ENCODE measurements at places on chromosomes 12 and 14.

- peak; percentile 64 for DNase-seq
Observed at GRCh38 chr12:1660304-1661187, 30.3 kb upstream of the ADIPOR2 start.

DNA sequence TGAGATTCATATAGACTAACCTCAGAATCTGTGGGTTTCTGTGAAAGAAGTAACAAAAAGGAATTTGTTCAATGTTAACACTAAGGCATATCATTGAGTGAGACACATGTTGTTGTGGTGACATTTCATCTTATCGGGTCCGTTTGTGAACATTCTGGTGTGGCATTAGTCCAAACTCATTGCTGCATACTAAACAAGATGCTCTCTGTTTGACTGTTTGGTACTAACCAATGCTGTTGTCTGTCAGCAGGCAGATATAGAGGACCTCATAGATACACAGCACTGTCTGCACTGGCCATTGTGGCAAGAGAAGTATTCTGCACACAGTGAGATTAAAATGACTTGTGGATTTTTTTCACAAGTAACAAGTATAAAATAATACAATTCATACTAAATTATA lies 41.2 kb downstream of the SLC25A21 start:
- DNase-seq, result no peak

DNA sequence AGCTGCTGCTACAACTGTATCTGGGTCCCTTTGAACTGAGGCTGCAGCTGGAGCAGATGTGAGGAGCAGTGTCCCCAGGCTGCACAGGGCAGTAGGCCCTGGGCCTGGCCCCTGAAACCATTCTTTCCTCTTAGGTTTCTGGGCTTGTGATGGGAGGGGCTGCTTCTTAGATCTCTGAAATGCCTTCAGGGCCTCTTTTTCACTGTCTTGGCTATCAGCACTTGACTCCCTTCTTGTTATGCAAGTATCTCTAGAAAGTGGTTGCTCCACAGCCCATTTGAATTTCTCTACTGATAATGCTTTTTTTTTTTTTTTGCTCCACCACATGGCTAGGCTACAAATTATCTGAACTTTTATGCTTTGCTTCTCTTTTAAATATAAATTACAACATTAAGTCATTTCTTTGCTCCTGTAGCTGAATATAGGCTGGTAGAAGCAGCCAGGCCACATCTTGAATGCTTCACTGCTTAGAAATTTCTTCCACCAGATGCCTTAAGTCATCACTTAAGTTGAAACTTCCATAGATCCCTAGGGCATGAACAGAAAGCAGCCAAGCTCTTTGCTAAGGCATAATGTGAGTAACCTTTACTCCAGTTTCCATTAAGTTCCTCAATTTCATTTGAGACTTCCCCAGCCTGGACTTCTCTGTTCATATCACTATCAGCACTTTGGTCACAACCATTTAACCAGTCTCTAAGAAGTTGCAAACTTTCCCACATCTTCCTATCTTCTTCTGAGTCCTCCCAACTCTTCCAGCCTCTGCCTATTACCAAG lies 41.1 kb downstream of the ACSM4 start:
- peak; percentile 68 for DNase-seq

DNA sequence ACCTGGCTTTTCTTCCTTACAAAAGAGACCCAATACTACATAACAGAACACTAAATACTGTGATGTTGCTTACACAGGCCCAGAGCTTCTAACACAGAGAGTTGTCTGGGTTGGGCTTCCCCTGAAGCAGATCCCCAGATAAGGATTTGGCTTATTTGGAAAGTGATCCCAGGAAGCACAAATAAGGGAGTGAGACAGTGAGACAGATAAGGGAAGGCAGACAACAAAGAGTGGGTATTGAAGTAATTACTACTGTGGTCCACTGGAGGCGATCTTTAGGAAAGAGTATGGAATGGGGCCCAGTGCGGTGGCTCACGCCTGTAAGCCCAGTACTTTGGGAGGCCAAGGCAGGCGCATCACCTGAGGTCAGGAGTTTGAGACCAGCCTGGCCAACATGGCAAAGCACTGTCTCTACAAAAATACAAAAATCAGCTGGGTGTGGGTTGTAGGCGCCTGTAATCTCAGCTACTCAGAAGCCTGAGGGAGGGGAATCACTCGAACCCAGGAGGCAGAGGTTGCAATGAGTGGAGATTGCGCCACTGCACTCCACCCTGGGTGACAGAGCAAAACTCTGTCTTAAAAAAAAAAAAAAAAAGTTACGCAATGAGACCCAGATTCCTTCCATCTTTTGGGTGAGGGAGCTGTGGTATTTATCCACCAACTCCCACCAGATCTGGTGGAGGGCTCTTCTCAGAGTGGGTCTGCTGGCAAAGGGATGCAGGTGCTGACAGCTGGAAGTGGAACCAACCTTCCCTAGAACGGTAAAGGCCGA lies 10.2 kb upstream of the C12orf43 start:
- DNase-seq, result peak; percentile 74

- no peak for DNase-seq
Observed at GRCh38 chr12:44157359-44157758, 321.5 kb downstream of the TMEM117 start.

GRCh38 chr14:92984082-92984788 lies 61.3 kb downstream of the CHGA start:
- DNase-seq, result no peak

- DNase-seq, result no peak
Observed at GRCh38 chr14:38409071-38409705, 153.3 kb upstream of the CLEC14A start.

DNA sequence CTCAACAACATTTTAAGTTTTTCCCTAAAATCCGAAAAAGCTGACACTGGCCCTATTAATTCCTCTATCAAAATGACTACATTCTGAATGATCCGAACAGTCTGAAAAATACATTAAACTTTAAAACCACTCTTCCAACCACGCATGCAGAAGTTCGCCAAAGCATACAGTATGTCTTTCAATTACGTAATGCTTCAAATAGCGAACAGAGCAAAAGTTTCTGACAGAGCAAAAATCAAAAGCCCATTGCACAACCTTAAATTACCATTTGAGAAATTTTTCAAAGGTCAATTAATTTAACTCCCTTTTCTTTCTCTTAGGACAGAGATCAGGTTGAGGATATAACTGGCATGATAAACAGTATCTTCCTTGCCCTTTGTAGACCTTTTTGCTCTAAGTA lies 33.2 kb downstream of the LRIG3 start:
- peak; percentile 10 for DNase-seq

DNA sequence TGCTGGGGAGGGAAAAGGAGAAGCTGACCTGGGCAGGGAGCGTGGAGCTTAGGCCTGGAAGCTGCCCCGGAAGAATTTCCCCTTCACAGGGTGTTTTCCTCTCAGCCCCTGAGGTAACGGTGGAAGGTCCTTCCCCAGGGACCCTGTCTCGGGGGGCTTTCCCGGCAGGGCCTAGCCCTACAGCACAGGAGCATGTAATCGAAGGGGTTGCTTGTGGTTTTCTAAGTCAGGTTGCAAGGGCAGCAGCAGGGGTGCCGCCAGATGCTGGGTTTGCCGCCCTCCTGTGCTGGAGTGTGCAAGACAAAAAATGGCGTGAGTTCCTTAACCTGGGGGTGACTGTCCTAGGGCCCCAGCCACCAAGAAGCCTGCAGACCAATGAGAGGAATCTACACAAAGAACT lies 1.6 kb upstream of the KRT74 start:
- DNase-seq, result no peak

- DNase-seq, result peak; percentile 67
Observed at GRCh38 chr14:60561845-60562746, 53.1 kb downstream of the SIX6 start.

DNA sequence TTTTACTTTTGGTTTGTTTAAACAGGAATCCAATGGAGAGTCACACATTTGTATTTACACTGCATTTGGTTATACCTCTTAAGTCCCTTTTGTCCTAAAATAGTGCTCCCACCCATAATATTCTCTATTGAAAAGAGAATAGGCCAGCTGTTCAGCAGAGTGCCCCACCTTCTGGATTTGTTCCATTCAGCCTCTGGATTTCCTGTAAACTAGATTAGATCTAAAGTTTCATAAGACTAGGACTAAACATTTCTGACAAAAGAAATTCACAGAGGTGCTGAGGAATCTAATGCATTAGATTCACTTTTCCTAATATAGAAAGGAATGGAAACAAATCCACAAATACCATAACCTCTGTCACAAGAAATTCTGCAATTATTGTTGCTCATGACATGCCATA lies 38.1 kb downstream of the GCH1 start:
- no peak for DNase-seq

DNA sequence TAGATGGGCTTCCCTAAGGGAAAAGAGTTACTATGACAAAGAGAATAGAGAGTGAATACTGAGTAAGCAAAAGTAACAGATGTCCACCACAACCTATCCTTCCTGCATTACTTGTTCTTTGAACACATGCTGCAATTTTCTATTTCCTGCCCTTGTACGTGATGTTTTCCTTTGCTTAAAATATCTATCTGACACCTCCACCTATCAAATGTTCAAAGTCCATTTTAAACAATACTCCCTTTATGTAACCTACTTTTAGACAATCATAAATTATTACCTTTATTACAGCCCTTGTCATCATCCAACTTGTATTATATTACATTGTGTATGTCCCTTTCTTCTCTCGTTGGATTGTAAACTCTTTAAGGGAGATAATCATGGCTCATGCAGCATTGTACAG lies 147.2 kb upstream of the DYRK2 start:
- no peak for DNase-seq

DNA sequence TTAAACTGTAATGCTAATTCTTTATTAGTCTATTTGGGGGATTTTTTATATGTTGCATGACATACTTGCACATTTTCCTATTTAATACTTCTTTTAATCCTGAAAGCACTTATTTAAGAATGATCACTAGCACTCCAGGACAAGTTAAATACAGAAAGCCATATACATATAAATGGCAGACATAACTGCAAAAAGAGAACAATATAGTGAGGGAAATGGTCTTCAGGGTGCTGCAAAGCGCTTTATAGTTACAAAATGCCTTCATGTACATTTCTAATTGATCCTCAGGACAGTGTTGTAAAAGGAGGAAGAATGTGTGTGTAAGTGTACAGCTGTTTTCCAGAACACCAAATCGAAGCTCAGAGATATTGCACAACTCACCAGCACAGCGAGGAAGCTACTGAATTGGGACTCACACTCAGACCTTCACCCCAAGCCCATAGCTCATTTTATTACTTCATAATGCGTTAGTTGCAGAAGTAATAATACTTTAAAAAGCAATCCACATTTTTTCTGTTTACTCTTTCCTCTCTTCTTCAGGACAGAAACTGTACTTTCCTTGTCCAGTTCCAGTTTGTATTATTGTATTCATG lies 428.2 kb downstream of the RAD51B start:
- DNase-seq, result peak; percentile 59

- no peak for DNase-seq
Observed at GRCh38 chr12:116820064-116820656, 61.1 kb downstream of the HRK start.

DNA sequence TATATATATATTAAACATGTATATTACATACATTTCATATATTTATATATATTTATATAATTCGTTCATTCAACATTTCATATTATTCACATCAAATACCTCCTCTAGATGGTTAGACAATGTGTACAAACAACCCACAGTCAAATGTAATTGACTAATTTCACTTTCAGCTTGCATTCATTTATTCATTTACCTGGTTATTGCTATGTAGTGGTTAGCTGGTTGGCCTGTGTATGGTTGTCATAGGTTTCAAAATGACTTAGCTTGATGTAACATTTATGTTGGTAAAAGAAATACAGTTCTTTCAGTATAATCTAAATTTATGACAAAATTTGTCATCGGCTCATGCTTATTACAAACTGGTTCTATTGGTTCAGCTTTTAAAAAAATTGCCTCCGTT lies 389 bp downstream of the OR4K13 start:
- DNase-seq, result no peak

DNA sequence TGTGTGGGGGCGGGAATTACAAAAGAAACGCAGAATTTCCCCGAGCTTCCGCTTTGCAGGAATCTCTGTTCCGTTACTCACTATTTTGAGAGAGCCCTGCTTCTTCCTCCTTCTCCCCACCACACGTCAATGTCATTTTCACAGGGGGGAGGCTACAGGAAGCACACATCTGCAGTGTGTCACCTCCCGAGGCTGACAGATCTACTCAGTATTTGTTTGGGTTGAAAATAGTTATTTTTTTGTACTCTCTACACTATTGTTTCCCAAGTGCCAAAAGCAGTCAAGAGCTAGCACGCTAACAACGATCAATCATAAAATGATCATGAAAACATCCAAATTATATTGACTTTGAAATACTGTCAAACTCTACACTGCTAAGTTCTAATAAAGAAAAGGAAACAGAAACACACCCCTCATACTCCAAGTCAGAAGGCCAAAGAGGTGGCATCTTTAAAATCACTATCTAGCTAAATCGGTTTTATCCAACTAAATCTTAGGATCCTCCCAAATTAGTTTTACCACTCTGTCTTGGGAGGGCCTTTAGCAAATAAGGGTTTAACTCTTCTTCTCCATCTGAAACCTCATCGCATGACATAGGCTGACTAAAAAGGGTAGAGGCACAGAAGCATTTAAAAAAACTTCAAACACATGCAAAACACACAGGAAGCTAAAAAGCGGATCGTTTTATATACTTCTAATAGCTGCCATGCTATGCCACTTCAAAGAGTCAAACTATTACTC lies 51.8 kb downstream of the FOXN3 start:
- DNase-seq, result peak; percentile 89

DNA sequence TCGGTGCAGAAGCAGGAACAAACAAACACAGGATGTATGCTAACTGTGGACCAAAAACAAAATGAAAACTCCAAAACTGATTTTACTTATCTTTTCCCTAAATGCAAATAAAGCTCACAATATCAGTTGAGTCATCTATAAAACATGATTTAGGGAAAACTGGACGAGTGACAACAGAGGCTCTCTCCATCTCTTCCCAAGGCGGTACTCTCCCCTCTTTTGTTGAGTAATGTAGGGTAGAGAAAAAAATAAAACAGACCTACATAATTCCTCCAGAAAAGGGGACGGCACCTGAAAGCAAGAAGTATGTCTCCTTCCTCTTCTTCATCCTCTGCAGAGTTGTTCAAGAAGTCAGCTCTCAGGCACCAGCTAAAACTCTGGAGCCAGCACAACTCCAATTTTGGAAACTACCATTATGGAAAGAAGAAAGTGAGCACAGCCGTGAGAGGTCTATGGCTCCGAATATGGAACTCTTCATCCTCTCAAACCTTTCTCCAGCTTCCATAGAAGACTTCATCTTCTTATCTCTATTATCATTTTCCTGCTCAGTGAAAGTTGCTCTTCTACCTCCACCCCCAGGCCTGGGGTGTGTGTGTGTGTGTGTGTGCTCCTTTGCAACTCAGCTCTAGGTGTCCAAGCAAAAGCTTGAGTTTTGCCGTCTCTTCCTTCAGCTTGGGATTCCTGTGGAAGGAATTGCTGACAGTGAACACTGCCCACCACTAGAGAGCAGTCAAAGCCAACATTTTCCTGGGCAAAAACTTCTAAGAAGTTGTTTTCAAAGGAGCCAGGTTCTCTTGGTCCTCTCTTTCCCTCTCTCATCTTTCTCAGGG lies 155.4 kb downstream of the DIO2 start:
- peak; percentile 38 for DNase-seq

GRCh38 chr12:2483713-2484112 lies 311.1 kb upstream of the FKBP4 start:
- DNase-seq, result no peak

GRCh38 chr12:26126340-26127284 lies 1.8 kb upstream of the BHLHE41 start:
- DNase-seq, result peak; percentile 97
